ENCODE measurements at places on chromosomes 16 and 17.

DNA sequence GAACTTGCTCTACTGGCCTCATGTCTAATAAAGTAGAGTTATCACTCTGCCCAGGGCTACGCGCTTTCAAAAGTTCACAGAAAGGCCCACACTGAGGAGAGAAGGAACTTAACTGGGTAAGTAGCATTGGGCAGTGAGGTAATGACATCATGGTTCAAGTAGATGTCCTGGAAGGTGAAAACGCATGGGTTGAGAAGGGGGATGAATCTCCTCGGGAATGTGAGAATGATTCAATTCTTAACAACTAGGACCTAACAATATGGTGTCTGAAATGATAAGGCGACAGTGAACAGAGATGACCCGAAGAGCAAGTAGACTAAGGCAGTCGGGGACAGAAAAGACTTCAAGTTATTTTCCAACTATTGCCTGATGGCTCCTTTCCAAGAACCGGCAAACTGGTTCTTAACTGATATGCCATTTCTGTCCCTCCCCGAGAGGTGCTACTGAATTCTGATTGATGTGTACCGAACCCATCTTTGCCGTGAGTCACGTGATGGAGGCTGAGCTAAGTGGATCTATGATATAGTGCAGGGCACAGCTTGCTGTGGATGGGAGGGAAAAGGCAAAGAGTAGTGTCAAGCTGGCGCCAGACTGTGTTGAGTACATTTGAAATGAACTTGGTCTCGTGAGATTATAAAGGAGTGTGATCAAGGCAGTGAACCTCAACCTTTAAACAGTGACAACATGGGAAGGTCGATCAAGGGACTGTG is 44.1 kb downstream of the MARCHF10 start:
- DNase-seq: no peak

DNA sequence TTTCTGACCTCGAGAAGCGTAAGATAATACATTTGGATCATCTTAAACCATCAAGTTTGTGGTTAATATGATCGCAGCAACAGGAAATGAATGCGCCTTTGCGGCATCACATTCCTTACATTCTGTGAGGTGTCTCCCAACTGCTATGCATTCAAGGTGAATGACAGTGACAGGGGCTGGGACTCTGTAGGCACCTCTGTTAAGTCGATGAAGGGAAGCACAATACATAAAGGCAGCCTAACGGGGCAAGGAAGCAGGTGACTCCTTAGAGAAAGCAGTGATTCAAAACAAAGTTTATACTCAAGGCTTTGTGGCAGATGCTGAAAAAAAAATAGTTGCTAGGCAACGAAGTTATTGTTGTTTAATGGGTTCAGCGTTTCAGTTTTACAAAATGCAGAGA is 21.6 kb upstream of the EVPL start:
- no peak for DNase-seq

DNA sequence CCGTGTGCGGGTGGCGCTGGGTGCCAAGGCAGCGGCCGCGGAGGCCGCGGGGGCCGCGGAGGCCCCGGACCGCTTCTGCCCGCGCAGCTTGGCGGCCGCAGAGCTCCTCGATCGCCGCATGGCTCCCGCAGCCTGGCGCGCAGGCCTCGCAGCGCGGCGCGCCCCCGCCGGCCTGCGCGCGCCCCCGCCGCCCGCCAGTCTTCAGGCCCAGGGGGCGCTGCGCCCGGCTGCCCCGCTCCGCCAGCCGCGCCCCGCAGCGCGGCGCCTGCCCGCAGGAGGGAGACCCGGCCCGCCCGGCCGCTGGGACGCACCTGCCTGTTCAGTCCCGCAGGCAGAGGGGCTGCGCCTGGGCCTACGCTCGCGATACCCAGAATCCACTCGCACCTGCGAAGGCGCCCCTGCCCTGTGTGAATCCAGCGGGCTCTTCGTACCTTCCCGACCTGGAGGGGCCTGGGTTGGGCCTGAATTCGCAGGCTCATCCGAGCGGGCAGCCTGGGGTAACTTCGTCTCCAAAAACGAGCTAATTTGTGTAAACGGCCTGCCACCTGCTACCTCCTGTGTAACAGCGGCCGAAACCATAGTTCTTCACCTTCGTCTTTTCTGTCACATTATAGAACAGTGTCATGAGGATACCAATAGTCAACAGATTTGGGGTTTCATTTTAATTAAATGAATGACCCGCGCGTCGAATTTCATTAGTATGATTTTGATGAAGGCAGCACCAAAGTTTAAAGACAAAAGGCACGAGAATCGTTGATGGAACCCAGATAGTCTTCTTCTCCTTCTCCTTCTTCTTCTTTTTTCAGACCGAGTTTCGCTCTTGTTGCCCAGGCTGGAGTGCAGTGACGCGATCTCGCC is at the start of gene CENPV:
TSS of gene CENPV (minus strand) at position 153 of the 858 bp plus-strand sequence. CDS start at position 120, 33 bp downstream.
- peak; percentile 43 for DNase-seq

GRCh38 chr16:82639666-82640336 is 13.0 kb downstream of the CDH13 start:
- no peak for DNase-seq

DNA sequence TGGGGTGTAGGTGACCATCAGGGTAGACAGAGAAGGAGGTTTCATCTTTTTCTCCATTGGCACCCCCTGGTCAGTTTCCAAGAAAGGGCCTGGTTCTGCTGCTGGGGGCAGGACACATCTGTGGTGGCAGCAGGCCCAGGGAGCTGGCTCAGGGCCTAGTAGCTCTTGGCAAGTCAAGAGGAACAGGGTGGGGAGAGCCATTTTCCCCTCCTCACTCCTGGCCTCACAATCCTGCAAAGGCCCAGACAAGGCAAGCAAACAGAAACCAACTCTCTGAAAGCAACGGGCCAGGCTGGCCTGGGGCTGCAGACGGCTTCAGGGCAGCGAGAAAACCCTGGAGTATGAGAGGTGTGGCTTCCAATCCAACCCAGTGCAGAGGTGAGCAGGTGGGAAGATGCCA is 192.9 kb upstream of the DYNLRB2 start:
- no peak for DNase-seq
